Astrocyte of the spinal cord (primary cell): ENCODE measurements at places on chromosomes 16 and 17.

DNA sequence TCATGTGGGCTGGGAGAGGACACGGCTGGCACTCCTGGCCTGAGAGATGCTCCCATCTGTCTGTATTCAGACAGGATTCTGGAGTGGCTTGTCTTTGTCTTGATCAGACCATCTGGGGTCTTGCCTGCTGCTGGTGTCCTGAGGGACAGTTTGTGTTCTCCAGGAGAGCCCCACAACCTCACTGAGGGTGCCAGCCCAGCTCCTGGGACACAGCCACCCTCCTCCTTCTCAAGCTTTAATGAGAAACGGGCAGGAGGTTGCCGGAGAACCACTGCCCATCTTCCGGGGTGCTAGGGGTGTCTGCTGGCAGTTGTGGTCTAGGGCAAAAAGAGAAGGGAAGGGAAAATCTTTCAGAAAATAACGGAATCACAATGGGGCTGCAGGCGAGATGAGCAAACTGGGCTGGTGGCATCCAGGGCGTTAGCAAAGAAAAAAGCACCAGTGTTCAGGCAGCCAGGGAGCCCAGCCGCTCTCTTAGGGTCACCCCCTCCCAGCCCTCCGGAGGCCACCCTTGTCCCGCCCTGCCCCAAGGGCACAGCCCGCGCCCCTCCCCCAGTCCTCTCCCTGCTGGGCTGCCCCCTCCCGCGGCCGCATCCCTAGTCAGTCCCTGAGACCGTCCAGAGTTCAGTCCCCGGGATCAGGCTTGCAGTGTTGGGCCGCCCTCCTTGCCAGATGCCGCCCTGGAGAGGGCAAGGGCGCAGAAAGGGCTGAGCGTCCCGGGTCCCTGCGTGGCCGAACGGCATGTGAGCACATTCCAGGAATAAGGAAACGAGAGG lies 824.7 kb downstream of the KCNJ18 start:
- DNase-seq = no peak

DNA sequence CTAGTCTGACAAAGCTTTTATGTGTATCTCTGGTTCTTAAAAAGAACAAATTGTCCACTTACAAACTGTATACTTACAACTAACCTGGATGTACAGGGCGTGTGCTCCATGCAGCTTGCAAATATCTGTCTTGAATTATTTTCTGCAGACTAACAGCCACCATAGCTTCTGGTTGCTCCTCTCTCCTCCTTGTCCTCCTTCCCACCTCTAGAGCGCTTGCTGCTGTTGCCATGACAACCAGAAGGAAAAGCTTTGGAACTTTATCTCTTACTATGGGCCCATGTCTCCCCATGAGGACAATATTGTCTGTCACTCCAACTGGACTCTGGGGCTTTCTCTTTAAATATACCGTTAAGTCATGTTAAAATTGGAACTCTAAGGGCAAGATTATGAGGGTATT lies 71.5 kb upstream of the DHX40 start:
- no peak for DNase-seq

GRCh38 chr17:67600408-67600807 lies 117.3 kb upstream of the NOL11 start:
- no peak for DNase-seq

GRCh38 chr16:3857189-3858043 lies 23.1 kb downstream of the CREBBP start:
- DNase-seq = no peak

GRCh38 chr16:84839054-84839453 lies 19.3 kb downstream of the CRISPLD2 start:
- DNase-seq = peak; percentile 82

DNA sequence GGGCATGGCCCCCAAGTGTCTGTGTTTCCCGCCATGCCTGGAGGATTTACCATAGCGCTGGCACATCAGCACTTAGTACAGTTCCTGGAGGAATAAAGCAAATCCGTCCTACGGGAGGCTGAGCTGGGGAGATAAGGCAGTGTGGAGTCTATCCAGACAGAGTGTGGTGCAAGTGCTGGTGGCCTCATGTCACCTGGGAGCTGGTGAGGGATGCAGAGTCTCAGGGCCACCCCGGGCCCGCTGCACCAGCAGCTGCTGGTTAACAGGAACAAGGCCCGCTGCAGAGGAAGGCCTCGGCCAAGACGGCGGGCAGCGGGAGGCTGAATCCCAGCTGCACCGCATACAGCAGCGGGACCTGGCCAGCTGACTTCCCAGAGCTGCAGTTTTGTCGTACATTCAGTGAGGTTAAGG lies 57.3 kb upstream of the CDC42EP4 start:
- DNase-seq = no peak

GRCh38 chr17:40903129-40903847 lies 18.2 kb upstream of the KRT20 start:
- peak; percentile 53 for DNase-seq

DNA sequence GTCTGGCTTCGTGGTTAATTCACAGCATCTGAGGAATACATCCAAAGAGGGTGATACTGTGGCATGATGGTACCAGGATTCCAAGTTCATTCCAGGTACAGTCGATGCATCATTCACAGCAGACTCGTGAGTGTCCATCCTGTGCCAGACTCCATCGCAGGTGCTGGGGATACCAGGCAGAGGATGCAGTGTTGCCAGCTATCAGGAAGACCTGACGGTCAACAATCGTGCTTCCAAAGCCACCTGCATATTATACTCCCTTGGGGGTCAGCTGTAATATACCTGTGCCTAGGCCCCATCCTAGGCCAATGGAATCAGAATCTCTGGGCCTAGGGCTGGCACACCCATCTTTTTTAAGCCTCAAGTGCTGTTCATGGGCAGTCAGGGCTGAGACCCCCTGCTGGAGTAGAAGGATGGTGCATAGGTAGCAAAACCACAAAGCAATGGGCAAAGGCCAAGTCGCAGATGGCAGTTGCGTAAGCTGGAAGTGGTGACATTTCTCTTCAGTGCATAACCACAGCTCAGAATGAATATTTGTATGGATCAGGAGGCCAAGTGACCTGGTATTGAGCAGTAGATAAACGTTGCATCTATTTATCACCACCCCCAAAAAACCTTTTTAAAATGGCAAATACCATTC lies 42.9 kb upstream of the C16orf78 start:
- DNase-seq = no peak

GRCh38 chr16:57797526-57798266 lies 4.6 kb downstream of the KIFC3 start:
- DNase-seq = no peak

GRCh38 chr16:88985521-88985920 lies 8.5 kb upstream of the CBFA2T3 start:
- no peak for DNase-seq

- no peak for DNase-seq
These were observed 1.1 kb upstream of the FAM20A start for GRCh38 chr17:68602289-68602688.

GRCh38 chr16:22316411-22316811 lies 19.2 kb downstream of the POLR3E start:
- DNase-seq = no peak

GRCh38 chr17:29378500-29378899 lies 11.7 kb upstream of the TAOK1 start:
- DNase-seq = no peak

DNA sequence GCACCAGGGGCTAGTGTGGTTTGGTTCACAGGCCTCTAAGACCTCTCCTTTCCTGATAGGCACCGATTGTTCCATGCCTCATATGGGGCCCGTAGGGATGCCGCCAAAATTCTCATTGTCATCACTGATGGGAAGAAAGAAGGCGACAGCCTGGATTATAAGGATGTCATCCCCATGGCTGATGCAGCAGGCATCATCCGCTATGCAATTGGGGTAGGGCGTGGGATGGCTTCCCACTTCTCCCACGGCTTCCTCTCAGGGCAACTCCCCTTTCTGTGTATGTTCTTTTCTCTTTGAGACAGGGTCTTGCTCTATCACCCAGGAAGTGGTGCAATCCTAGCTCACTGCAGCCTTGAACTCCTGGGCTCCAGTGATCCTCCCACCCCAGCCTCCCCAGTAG lies 5.3 kb downstream of the ITGAX start:
- no peak for DNase-seq

DNA sequence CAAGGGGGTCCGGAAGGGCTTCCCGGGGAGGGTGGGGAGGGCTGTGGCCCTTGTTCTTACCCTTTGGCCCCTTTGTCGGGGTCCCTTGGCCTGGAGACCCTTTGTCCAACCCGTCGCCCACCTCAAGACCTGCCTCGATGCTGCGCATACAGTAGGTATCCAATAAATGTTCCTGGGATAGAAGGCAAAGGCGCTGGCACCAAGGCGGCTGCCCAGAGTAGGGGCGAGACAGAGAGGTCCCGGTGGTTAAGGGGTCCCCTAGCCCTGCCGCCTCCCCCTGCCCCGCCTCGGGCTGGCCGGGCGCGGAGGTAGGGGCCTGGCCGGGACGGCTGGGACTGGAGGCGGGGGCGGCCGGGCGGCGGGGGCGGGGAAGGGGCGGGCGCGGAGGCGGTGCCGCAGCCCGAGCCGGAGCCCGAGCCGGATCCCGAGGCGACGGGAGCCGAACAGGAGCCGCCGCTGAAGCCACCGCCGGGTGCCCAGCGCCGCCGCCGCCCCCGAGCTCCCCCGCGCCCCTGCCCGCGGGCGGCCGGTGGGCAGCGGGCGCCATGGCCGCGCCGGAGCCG lies at the start of gene NHERF2:
Gene NHERF2 (plus strand): TSS at position 442 of the 563 bp plus-strand sequence. CDS start 104 bp downstream, at position 546.
- DNase-seq = no peak

DNA sequence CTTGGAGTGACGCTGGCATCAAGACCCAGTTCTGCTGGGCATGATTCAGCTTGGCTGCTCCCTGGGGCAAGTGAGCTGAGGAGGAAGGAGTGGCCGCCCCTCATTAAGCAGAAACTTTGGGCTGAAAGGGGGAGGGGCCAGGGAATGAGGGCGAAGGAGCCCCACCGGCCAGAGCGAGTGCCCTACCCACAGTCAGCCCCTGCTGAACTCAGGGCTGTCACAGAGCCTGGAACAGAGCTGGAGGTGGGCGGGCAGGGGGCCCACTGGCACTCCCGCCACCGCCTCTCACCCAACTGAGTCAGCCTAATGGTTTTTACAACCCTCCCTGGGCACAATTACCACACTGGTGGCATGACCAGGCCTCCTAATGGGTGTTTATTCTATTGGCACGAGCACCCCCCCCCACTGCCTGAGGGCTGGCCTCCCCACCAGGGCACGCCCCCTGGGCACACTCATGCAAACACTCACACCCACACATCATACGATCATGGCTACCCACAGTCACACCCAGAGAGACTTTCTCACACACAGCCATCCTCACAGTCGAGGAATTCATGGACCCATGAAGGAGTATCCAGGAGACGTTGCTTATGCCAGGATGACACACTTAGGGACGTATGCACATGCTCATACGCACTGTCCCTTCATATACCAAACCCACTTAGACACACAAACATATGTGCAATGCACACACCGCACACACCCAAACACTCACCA lies 19.2 kb downstream of the UNC119 start:
- DNase-seq = no peak

GRCh38 chr17:82120148-82120547 lies 22.1 kb upstream of the FASN start:
- peak; percentile 37 for DNase-seq

- DNase-seq = no peak
These were observed 7.2 kb upstream of the AGRP start for GRCh38 chr16:67490335-67491096.

DNA sequence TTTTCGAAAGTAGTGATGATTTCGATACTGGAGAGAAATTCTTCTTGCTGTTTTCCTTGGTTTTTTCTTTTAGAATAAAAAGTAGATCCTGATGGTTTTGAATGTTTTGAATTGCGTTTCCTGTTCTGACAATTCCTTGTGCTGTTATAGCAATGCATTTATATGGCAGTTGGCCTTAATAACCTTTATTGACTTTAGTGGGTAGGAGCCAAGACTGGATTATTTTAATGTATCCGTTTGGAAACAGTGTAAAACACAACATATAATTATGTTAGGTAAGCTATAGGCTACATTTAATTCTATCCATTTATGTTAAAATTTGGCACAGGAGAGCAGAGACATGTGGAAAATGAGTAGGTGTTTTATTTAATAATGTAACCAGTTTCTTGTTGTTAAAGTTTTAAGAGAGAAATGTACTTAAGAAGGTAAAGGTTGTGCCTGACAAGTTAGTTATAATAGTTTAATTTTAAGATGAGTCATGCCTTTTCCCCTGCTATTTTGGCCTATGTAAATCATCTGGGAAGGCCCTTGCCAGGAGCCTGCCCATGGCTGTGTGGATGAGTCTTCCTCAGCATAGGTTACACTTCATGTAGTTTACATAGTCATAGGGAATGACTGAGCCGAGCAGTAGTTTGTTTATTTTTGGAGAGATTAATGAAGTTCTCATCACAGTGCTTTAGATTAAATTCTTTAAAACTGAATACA lies 189.9 kb downstream of the FTO start:
- DNase-seq = peak; percentile 68

DNA sequence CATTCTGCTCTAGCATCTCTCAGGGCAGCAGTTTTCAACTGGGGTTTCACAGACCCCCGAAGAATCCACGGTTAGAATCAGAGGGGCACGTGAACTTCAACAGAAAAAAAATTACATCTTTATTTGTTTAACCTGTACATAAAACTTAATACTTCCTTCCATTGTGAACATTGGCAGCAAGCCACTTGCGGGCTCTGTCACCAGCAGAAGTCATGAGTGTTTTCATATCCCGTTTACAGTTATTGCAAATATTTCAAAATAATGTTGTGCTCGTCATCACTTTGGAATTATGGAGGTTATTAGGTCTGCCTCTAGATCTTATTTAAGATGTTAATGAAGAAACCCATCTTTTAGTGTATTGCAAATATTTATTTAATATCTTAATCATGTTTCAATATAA lies 109.8 kb downstream of the SDR42E1 start:
- peak; percentile 46 for DNase-seq

DNA sequence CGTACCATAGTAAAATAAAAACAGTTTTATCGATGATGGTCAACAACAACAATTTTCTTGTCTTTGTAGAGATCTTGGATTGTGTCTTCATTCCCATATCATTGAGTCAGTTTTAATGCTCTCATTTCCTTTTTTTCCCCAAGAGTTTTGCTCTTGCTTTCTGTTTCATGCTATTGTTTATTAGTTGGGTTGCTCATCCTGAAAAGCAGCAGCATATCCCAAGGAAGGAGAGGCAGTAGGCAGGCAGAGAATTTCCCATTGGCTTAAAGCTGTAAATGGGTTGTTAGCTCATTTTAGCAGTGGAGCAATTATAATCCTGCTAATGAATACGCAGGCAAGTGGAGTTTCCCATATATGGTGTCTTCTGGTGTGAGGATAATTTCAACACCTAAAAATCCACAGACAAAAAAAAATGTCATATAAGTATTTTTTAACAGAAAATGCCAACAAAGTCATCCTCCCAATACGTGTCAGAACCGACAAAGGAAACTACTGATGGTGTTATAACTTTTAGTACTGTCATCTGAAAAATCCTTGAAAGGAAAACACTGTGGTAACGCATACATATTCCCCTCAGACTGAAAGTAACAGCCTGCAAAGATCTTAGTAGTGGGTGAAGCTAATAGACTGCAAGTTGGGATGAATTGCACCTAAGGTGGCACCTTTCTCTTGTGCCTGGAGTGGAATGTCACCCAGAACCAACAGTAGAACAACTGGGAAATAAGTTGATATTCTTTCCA lies 218.3 kb downstream of the FTO start:
- DNase-seq = no peak

- DNase-seq = no peak
These were observed at the start of gene SPNS2 for GRCh38 chr17:4498461-4499397. Gene SPNS2 (plus strand): TSS chr17:4498881. CDS start chr17:4499048, 167 bp downstream.

GRCh38 chr17:65226227-65226626 lies 89.1 kb downstream of the RGS9 start:
- DNase-seq = no peak
